ENCODE measurements at places on chromosomes 7 and 10.

GRCh38 chr10:30963992-30964930, 67.4 kb downstream of the ZNF438 start:
- DNase-seq: no peak

- no peak for DNase-seq
Observed at GRCh38 chr10:63819753-63820329, 298.6 kb downstream of the REEP3 start.

DNA sequence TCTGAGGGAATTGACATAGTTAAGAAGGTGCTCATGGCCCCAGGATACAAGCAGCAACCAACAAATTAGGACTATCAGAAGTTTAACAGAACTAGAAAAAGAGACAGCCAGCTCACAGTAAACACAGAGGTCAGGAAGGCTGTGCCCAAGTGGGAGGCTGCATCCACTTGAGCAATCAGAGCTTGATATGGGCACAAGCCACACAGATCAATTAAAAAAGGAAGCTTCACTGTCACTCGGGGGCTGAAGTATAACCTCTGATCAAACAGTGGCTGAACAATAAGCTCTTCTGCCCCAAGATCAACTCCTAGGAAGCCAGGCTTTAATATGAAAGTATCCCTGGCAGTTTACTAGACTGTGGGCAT, 40.0 kb downstream of the ZNF438 start:
- no peak for DNase-seq

DNA sequence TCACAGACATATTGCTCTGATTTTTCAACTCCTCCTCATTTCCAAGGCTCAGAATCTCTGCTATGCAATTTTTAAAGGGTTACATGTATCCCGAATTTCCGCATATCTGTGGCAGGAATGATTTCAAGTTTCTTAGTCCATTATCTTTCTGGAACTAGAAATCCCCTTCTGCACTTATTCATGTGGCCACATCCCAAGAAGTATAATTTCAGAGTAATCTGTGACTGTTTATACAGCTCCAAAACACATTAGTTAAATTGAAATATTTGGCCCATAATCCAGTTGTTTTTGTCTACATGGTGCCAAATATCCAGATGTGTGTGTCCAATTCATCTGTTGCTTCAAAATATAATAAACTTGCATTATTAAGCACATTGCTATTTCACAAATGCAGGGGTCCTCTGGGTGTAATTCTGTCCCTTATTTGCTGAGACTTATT, 271.2 kb downstream of the ARHGAP12 start:
- DNase-seq: no peak

DNA sequence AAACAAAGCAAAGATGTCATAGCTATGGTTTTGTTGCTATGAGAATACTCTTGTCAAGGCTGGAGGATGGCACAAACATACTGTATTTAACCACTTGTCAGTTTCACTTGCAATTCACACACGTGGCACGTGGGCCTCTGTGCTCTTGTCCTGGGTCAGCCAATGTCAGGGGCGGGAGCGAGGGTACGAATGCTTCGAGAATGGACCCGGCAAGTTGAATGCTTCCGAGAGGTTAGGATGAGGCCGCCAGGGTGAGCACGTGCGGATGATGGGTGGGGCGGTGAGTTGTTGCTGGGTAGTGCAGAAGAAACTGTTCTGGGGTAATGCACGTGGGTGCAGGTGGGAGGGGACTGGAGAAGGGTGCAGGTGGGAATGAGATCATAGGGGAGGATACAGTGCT, 10.4 kb upstream of the OCM2 start:
- DNase-seq: no peak
